Occipital lobe (tissue), 3 donors: ENCODE measurements at places on chromosomes 7 and 10.

- no peak for DNase-seq
Observed at GRCh38 chr7:93142127-93142526, 6.1 kb downstream of the SAMD9L start.

GRCh38 chr7:25967278-25968204 is 184.5 kb upstream of the NFE2L3 start:
- DNase-seq = no peak

GRCh38 chr10:118871244-118871865 is 116.6 kb upstream of the CACUL1 start:
- no peak for DNase-seq

DNA sequence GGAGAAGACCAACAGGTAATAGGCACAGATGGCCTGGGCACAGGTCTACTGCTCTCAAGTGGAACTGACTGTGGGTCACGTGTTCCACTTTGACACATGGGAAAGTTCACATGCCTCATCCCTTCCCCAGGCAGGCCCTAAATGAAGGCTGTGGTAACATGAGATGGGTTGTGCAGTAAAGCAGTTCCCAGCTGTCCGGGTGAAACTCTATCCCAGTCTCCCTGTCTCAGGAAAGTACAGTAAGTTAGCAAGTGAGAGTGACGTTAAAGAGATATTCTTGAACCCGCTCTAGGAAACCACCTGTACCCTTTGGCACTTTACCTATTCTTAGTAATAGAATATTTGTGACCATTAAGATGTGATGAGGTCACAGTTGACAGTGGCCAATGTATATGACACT is 343.7 kb upstream of the AOAH start:
- no peak for DNase-seq

DNA sequence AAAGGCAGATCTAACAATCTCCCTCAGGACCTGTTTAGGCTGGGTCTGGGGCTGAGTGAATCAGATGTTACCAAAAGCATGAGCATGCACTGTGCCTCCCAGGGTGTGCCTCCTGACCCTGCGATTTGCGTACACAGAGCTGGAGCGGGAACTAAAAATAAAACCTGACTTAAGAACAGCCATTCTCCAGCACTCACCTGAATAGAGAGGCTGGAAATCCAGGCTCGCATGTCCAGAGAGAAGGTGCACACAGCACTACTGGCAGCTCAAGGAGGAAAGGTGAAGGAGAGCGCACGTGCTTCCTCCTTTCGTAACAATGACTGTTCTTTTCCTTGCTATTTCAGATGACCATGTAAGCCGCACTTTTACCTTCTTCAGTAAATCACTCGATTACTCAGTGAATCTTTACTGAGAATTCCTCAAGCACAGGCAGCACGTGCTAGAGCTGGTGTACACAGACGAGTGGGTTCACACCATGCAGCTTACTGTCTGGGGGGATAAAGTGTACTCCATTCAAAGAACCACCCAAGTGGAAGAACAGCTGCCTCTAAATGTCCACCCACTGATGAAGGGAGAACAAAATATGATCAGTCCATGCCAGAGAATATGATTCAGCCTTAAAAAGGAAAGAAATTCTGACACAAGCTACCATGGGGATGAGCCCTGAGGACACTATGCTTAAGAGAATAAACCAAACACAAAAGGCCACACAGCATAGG is 45.6 kb downstream of the SFMBT2 start:
- no peak for DNase-seq

GRCh38 chr10:73732426-73732825 is 11.7 kb upstream of the SEC24C start:
- DNase-seq = no peak

DNA sequence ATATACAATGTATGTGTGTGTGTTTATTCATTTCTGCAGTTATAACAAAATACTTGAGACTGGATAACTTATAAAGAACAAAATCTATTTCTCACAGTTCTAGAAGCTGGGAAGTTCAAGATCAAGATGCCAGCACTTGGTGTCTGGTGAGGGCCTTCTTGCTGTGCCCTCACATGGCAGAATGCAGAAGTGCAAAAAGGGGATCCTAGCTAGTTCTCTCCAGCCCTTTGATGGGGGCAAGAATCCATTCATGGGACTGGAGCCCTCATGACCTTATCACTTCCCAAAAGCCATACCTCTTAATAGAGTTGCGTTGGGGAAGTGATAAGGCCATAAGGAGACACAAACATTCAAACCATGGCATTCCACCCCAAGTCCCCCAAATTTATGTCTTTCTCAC is 8.4 kb downstream of the GRB10 start:
- DNase-seq = no peak
